ENCODE measurements at places on chromosomes 2 and 18.

GRCh38 chr2:72619626-72620025 lies 206.2 kb downstream of the EXOC6B start:
- DNase-seq = no peak

GRCh38 chr2:187617120-187617519 lies 62.9 kb upstream of the TFPI start:
- DNase-seq = no peak

GRCh38 chr2:98771264-98771663 lies 40.3 kb upstream of the MGAT4A start:
- no peak for DNase-seq

DNA sequence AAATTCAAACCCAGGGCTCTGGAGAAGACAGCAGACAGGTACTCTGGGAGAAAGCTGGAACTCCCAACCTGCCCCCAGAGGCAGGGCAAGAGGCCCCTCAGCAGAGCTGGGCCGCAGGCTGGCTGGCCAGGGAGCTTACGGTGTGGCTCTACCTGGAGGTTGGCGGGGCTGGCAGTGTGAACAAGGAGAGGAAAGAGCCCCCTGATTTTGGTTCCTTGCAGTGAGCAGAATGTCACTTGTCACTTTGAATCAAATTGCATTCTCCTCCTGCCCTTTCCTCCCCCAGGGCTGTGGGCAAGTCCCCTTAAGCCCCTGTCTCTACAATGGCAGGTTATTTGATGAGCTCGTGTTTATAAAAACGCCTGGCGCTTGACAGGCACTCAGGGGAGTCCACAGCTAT lies 32.6 kb downstream of the MYO7B start:
- DNase-seq = no peak
